ENCODE measurements at places on chromosomes 16 and 17. TPM values are rescaled to one million over a fixed set of nuclear protein-coding genes. Genes with fewer than 3 reads are reported as not detected.
A peak's percentile ranks its signal among the peaks of the same experiment; 100 is the strongest.

PIPOX gene
- total RNA-seq, result 1.3 TPM

CARD14 gene
- 0.50 TPM for total RNA-seq

BEAN1 gene
- 0.15 TPM for total RNA-seq

SOST gene
- total RNA-seq, result not detected

HNF1B gene
- 15.2 TPM for total RNA-seq

DNAI2 gene
- 6.2 TPM for total RNA-seq

TBX6 gene
- total RNA-seq, result 1.6 TPM

ZG16 gene
- not detected for total RNA-seq

SLC4A1 gene
- total RNA-seq, result 0.83 TPM

TEKT1 gene
- 9.7 TPM for total RNA-seq

SLFN14 gene
- total RNA-seq, result 0.59 TPM

GRCh38 chr17:4327606-4328005 lies 38.9 kb downstream of the UBE2G1 start:
- no peak for DNase-seq

DNA sequence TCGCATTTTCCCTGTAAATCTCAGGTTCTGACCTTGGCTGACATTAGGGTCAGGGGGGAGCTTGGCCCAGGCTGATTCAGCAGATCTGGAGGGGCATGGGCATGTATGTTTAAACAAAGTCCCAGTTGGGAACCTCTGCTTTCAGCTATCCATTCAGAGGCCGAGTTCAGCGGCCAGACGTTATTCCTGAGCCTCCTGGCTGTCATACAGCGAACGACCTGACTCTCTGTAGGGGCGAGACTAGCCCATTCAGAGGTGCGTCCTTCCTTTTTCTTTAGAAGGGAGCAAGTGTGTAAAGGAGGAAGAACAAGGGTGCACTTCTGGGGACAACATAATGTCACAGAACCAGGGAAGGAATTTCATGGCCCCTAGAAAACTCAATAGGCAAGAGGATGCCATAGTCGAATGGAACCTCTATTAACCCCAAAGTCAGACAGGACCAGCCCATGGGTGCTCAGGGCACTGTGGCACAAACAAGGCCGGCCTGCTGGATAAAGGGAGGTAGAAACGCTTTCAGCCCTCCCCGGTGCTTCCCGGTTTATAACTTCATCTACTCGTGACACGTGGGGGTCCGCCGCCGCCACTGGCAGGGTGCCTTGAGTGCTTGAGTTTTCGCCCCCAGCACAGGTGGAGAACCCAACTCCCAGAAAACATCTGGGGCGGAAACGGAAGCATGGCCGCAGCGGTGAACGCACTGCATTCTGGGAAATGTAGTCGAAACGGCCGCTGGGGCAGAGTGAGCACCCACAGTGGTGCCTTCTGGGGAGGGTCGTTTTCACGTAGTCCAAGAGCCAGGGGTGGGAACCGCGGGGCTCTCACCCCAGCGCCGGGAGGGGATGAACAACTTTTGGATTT lies 33.2 kb upstream of the PLCG2 start:
- DNase-seq, result peak; percentile 82

- no peak for DNase-seq
Observed at GRCh38 chr16:11004351-11004750, 60.0 kb downstream of the CLEC16A start.

- DNase-seq, result no peak
Observed at GRCh38 chr16:30018731-30019158, 4.3 kb upstream of the C16orf92 start.

- DNase-seq, result peak; percentile 60
Observed at GRCh38 chr16:85202631-85203461, 90.6 kb upstream of the CIBAR2 start.

DNA sequence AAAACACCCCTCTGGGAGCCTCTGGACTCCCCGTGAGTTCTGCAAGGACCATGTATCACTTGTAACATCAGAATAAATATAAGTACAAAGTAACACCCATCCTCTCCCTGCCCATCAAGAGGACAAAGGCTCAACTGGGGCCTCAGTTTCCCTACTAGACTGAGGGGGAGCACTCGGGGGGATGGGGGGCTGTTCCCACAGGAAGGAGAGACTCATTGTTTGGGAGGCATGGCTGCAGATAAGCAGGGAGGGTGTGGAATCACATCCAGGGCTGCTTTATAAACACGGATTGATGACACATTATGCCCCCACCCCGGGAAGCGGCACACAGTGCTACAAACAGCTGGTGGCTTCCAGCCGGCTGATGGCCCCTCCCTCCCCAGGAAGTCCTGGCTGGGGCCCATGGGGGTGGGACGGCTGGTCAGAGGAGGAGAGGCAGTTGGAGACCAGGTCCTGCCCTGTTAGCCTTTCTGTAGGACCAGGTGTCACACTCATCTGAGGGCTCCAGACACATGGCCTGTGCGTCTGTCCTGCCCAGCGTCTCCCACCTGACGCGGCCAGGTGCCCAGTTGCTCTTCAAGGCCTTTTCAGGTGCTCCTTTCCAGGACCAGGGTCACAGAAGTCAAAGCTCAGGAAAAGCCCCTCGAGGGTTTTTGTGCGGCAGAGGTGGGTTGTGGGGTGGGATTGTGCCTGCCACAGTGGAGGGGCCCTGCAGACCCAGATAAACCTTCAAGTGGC lies 1.3 kb upstream of the MPG start:
- DNase-seq, result peak; percentile 73

DNA sequence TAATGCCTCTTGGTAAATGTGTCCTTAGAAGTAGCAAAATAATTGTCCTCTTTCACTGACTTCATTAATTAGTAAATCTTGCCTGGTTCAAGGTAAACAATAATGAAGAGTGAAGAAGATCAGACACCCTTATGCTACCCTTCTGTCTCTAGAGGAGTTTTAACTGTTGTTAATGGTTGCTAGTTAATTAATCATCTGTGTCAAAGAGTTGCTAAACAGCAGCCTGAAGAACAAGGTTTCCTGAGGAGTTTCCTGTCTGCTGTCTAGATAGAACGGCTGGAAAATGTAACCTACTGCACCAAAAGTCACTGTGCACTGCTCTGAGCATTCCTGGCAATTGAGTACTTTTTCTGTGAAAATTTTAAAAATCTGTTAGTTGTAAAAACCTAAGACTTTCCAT lies 131.3 kb downstream of the NLK start:
- no peak for DNase-seq

- DNase-seq, result no peak
Observed at GRCh38 chr16:56631832-56632155, 665 bp upstream of the MT1M start.

DNA sequence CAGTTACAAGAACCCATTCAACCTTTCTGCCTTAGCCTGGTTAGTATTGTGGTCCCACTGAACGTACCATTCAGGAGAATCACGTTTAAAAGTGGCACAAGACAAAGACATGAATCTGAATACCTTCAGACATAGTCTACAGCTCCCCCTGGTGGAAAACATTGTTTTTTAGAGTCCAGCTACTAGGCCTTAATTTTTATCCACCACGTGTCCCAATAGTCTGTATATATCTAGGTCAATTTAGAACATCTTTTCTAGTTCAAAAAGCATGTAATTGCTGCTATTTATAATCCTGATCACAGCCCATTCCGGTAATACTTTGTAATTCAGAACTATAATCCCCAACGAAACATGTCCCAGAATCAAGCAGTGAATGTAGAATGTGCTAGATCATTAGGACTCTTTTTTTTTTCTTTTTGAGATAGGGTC lies 13.7 kb upstream of the GUCY2D start:
- DNase-seq, result no peak

- DNase-seq, result no peak
Observed at GRCh38 chr16:23420011-23420410, 33.0 kb downstream of the COG7 start.

DNA sequence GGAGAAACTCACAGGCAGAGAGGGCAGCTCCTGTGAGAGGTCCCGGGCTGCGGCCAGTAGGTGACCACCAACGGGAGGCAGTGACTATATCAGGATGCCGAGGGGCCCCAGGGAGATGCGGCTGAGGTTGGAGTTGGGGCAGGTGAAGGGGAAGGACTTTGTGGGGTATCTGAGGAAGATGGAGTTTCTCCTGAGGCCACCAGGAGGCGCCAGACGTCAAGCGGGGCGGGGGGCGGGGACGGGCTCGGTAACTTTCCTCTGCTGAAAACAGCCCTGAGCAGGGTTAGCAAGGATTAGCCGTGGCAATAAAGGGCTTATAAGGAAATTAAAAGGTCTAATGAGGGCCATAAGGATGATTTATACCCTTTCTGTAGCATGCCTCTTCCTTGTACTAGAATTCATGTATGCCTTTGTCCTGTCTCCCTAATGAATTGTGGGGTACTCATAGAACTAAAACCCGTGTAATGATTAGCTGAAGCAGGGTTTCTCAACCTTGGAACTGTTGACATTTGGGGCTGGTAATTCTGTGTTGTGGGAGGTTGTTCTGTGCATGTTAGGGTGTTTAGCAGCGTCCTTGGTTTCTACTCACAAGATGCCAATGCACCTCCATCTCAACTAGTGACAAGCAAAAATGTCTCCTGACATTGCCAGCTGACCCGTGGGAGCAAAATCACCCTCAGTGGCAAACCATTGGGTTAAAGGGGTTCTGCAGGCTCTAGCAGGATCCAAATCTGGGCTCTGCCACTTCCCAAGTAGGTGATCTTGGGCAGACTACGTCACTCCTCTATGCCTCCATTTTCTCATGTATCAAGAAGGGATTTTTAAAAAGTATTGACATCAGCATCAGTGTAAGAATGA lies 74.8 kb upstream of the GRIN2A start:
- no peak for DNase-seq

GRCh38 chr17:2064520-2064971 lies 9.6 kb downstream of the HIC1 start:
- no peak for DNase-seq

- no peak for DNase-seq
Observed at GRCh38 chr17:4426499-4427208, 7.1 kb upstream of the SPNS3 start.

- DNase-seq, result no peak
Observed at GRCh38 chr17:39540611-39541010, 67.1 kb downstream of the NEUROD2 start.

- DNase-seq, result no peak
Observed at GRCh38 chr17:44214896-44215295, 4.6 kb downstream of the UBTF start.

DNA sequence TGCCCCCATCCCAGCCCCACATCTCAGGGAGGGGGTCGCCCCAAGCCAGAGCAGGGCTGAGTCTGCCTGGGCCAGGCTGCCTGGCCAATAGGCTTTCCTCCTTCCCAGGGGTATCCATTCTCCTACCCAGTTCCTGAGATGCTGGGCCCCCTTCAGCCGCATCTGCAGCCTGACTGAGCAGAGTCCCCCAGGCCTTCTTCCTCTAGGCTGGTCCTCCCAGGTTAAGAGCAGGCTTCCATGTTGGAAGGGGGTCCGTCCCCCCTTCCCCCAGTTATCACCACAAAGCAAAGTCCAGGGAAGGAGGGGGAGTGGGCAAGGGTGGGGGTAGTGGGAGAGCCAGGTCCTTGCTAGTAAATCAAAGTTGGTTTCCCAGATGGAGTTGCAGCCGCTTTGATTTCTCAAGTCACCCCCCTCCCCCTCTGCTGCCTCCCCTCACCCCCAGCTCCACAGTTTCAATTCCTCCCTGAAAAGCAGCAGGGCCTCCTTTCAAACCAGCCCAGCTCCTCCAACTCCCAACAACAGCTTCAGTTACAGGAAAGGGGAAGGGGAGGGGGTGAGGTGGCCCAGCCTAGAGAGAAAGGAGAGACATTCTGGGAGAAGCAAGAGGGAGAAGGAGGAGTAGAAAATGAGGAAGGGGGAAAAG lies 9.5 kb upstream of the FZD2 start:
- DNase-seq, result no peak

- DNase-seq, result no peak
Observed at GRCh38 chr17:8583954-8584353, 46.6 kb downstream of the MYH10 start.

- DNase-seq, result no peak
Observed at GRCh38 chr16:11674818-11675560, 6.7 kb downstream of the SNN start.

- DNase-seq, result no peak
Observed at GRCh38 chr17:69042308-69042707, 18.4 kb downstream of the ABCA9 start.

GRCh38 chr16:16861546-16861945 lies 482.6 kb downstream of the NPIPA7 start:
- no peak for DNase-seq

DNA sequence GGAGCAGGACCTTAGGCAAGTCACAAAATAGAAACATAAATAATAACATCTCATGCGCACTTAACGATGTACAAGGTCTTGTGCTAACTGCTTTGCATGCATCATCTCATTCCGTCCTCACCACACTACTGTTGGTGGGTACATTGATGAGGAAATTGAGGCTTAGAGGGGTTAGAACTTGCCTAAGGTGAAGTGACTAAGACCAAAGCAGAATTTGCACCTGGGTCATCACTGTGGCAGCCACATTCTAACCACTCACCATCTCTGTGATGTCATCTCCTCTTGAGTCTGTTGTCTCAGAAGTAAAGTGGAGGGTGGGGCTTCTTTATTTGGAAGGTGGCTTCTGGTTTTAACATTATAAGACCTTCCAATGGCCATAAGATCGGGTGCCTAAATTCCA lies 20.4 kb upstream of the TRIM25 start:
- no peak for DNase-seq

GRCh38 chr16:82229800-82230619 lies 60.0 kb upstream of the MPHOSPH6 start:
- peak; percentile 76 for DNase-seq

GRCh38 chr17:74343526-74344284 lies 17.7 kb downstream of the KIF19 start:
- DNase-seq, result no peak

Data from lower lobe of right lung (tissue), 2 donors.